ENCODE measurements at places on chromosomes 11 and 22.
A peak's percentile ranks its signal among the peaks of the same experiment; 100 is the strongest.

DNA sequence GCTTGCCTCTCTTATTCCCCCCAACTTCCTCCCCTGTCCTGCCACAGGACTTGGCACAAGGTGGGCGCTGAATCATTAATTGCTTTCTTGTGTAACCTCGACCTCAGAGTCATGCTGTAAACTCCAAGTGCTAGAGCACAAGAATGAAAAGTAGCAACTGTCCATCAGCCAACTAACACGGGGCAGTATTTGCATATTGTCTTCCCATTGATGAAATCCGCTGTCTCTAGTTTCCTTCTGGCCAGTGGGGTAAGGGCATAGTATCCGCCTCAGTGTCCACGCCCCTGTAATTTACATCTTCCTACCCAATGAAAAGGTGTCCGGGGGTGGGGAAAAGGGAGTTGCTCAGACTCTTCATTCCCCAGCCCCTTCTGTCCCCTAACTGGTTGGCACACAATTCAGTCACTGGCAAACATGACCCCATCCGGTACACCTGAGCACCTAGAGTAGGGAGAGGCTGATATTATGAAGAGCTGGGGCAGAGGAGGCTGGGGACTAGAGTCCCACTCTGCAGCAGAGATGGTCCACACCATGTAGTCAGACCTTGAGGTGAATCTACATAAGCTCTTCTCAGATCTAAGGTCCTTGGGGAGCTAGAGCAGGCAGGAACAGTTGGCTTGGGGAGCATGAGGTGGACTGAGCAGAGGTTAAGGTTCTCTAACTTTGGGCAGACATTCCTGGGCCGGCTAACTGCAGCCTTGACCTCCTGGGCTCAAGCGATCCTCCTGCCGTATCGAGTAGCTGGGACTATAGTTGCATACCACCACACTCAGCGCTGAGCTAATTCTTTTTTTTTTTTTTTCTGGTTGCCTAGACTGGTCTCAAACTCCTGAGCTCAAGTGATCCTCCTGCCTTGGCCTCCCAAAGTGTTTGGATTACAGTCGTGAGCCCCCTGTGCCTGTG, 6.8 kb upstream of the GGA1 start:
- no peak for DNase-seq

DNA sequence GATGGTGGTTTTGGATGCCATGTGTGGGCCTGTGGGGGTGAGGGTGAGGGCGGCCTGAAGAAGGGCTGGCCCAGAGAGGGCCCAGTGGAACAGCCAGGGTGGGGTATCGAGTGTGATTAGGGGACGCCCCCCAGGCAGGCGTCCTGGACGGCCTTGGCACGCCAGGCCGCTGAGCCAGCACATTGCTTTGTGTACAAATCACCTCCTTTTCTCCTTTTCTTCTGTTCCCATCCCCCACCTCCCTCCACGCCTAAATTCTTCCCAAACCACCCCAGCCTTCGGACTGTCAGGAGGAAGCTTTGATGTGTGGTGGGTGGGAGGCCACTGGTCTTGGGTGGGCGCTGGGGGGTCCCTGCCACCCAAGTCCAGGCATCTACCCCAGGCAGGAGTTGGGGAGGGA, 7.8 kb upstream of the CD248 start:
- no peak for DNase-seq

GRCh38 chr11:105838668-105839384, 183.2 kb downstream of the MSANTD4 start:
- no peak for DNase-seq

DNA sequence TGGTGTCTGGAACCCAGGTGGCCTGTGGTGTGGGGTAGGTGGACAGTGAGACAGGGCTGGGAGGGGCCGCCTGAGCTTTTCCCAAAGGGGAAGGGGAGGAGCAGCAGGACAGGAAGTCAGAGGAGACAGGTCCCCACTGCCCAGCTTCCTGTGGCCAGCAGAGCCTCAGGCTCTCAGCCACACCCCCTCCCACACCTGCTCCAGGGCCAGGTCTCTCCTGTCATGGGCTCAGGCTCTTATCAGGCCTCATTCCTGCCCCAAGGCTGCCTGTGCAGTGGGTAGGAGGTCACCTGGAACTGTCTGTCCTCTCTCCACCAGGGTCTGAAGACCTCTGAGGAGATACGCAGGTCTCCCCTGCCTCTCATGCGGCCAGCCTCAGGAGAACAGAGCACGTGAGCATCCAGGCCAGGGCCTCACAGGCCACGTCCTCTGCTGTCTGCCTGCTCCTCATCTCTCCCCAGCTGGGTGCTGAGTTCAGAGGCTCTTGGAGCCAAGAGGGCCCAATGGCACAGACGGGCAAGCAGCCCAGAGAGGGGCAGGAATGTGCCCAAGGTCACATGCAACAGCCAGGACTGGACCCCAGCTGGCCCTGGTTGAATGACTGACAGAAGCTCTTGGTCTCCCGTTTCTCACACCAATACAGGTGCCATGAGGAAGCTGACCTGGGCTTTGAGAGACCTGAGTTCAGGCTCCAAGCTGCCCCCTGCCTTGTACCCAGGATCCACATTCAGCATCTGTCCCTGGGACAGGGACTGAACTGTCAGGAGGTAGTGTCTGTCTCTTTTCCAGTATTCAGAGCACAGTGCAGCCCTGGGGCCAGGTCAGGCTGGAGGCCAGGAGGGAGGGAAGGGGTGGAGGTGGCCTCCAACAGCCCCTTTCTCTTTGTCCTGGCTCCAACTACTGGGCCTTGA, 16.7 kb downstream of the STARD10 start:
- DNase-seq: no peak

- no peak for DNase-seq
Measured at GRCh38 chr11:88105526-88105925, 69.7 kb downstream of the RAB38 start.

DNA sequence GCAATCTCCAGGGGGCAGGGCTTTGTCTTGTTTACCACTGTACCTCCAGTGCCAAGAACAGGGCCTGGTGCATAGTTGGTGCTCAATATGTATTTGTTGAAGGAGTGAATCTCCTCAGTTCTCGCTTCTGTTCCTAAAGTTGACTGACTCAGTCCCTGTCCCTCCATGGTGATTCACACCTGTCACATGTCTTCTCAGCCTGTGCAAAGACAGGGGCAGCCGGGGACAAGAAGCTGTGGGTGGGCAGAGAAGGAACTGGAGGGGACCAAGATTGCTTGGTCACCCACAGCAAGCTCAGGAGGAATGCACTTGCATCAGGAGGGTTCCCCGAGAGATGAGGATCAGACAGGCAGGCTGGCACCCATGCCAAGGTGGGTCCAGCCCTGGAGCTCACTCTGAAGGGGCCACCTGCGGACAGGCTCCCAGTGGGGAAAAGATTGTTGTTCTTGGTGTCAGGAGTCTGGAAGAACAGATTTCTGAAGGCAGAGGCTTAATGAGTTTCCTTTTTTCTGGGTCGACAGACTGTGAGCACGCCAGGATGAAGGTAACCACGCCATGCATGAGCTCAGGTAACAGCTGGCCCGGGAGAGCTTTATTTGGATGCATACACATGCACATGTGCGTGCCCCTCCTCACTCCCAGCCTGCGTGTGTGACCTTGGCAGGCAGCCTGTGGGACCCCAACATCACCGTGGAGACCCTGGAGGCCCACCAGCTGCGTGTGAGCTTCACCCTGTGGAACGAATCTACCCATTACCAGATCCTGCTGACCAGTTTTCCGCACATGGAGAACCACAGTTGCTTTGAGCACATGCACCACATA, 16.9 kb downstream of the IL17RA start:
- DNase-seq: no peak

GRCh38 chr22:35430897-35431322, 31.0 kb downstream of the MCM5 start:
- DNase-seq: peak; percentile 40

GRCh38 chr11:118295199-118295598, 9.3 kb upstream of the CD3E start:
- no peak for DNase-seq

DNA sequence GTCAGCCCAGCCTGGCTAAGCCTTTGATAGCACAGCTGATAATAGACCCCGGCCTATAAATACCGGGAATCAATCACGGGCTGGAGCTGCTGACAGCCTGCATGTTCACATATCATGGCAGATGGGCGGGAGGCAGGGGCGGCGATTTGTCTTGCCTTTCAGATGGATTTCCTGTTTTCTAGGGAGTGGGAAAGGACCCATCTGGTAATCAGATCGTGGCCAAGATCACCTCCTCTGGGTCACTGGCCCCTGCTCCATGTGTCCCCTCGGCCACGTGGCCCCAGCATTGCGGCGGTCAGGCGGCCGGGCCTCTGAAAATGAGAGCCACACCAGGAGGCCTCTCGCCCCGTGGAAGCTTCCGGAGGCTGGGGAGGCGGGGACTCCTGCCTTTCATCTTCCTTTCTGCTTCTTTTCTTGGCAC, 36.6 kb downstream of the SMIM38 start:
- DNase-seq: no peak

GRCh38 chr11:1553808-1554594, 18.1 kb downstream of the DUSP8 start:
- no peak for DNase-seq

Data from stimulated activated CD8-positive, alpha-beta memory T cell treated with anti-CD3 and anti-CD28 coated beads, Interleukin-15, amount 100 ng/mL, for 48 hours (primary cell).